ENCODE measurements at places on chromosomes 12 and 14.

DNA sequence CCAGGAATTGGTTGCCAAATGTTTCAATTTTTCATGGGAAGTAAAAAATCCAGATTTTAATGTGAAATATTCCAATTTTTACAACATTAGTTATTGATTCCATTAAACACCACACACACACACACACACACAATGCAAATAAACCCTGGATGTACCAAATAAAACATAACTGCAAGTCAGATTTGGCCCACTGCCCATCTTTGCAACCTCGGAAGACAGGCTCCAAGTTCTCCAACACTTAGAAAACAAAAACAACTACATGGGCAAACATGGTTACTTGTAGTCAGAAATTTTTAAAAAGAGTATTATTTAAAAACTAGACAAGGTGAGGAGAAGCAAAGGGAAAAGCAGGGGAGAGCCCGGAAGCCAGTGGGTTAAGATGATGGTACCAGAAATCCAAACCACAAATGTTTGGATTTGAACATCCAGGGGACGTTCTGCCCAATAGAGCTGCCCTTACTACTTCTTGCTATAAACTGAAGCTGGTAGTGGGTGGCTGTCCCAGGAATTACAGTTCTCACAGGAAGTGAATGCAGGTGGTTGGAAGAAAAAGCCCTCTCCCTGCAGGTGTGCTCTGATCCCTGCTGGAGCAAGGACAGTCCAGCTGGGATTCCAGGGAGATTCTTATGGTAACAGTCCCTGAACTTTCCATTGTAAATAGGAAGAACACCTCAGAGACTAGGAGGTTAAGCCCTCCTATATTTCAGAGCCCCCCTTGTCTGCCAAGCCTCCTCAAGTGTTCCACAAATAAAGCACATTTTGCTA lies 111.7 kb downstream of the SLC25A21 start:
- peak; percentile 54 for DNase-seq

DNA sequence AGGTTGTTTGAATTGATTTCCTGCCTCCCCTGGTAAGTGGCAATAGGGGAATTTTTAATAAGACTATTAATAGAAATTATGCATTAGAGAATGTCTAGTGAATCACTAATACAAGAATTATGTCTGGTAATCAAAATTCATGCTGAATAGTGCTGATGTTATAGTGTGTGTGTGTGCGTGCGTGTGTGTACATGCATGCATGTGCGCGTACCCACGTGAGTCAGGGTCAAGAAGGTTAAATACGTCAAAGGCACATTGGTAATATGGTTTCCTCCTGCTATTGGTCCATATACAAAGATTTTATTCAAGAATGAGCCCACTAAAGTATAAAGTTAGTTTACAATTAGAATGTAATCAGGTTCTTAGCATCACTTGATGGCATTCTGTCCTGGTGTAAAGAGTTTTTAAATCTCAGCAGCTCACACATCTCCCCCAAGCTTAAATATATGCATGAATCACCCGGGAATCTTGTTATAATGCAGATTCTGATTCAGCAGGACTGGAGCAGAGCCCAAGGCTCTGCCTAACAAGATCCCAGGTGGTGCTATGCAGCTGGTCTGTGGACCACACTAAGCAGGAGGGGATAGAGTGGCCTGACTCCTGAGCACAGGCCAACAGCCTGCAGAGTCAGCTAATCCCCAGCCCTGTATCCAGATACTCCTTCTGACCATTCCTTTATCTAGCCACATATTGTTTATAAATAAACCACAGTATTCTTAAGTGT lies 43.9 kb downstream of the TTC9 start:
- DNase-seq = no peak

- no peak for DNase-seq
Measured at GRCh38 chr14:104592785-104593184, 11.8 kb downstream of the TMEM179 start.

DNA sequence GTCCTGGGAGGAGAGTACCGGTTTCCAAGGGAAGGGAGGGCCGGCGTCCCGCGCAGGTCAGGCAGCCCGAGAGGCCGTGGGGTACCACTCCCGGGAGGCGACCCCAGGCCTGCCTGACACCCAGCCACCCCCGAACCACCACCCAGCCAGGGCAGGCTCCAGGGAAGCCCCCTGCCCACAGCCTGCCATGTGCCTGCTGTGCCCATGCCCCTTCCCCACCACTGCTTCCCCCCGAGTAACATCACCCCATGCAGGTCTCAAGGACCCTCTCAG lies 2.3 kb downstream of the NUDT14 start:
- DNase-seq = no peak

GRCh38 chr12:46857486-46857885 lies 31.7 kb upstream of the SLC38A4 start:
- no peak for DNase-seq

DNA sequence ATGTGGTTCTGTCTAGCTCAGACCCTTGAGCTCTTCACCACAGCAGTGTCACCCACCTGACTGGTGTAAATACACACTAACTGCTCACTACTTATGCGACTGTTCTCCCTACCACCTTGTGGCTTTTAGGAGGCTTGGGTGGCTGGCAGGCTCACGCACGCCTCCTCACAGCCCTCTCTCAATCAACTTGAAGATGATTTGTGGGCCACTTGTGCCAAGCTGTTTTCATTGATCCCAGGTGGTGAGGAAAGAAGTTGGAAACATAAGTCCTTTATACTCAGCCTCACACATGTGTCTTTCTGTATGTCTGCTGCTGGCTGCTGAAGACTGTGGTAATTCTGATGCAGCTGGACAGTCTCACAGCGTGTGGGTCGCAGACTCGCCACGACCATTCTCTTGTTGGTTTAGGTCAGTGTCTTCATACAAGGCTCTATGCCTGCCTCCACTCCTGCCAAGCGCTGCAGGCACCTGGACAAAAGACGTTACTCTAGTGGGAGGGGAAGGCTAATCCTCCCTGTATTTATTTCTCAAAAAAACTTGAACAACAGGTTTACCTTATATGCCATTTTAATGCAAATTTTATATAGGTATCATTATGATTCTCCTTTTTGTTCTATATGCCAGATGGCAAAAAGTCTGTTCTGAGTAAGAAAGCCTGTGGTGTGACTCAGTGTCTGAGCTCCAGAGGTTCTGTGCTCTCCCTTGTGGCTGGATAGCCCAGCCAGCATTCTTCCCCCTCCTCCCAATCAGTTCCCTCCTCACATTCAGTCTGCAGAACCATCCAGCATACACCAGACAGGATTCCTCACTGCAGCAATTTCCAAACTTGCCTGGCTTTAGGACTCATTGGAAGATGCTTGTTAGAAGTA lies 115.6 kb downstream of the DIP2B start:
- DNase-seq = no peak

- DNase-seq = no peak
Measured at GRCh38 chr12:94819011-94819410, 168.7 kb upstream of the TMCC3 start.

- no peak for DNase-seq
Measured at GRCh38 chr12:125064492-125064891, 743 bp upstream of the AACS start.
